ENCODE measurements at places on chromosomes 6 and 20. TPM values are rescaled to one million over a fixed set of nuclear protein-coding genes. Genes with fewer than 3 reads are reported as not detected.

- DNase-seq, result no peak
These were observed 222.6 kb upstream of the QKI start for GRCh38 chr6:163191704-163192537.

DNA sequence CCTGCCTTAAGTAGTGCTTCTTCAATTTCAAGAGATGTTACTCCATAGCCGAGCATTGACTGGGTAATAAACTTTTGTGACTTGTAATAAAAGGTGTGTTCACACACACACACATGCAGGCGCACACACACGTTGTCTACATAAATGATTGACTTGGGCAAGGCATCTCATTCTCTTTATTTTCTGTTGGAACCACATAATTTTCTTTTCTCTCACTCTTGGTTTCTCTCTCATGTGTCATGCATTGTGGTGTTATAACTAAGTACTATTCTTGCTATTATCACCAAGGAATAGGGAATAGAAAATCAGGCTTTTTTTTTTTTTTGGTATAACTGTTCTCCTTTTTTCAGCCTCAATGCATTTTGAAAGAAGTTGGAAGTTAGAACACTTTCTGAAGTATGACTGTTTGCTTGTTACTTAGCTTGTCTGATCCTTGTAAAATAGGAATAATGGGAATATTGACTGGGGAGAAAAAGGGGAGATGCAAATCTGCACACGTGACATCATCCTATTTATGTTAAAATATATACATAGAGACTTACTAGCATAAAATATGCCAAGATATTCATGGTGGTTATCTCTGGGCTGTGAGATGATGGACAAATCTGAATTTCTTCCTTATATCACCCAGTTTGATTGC lies 26.1 kb upstream of the CD83 start:
- DNase-seq, result no peak

GRCh38 chr6:164417537-164418261 lies 891.7 kb downstream of the C6orf118 start:
- no peak for DNase-seq

GRCh38 chr6:157272372-157272771 lies 50.9 kb downstream of the TMEM242 start:
- no peak for DNase-seq

GRCh38 chr6:30894381-30894780 lies 10.1 kb downstream of the DDR1 start:
- no peak for DNase-seq

DNA sequence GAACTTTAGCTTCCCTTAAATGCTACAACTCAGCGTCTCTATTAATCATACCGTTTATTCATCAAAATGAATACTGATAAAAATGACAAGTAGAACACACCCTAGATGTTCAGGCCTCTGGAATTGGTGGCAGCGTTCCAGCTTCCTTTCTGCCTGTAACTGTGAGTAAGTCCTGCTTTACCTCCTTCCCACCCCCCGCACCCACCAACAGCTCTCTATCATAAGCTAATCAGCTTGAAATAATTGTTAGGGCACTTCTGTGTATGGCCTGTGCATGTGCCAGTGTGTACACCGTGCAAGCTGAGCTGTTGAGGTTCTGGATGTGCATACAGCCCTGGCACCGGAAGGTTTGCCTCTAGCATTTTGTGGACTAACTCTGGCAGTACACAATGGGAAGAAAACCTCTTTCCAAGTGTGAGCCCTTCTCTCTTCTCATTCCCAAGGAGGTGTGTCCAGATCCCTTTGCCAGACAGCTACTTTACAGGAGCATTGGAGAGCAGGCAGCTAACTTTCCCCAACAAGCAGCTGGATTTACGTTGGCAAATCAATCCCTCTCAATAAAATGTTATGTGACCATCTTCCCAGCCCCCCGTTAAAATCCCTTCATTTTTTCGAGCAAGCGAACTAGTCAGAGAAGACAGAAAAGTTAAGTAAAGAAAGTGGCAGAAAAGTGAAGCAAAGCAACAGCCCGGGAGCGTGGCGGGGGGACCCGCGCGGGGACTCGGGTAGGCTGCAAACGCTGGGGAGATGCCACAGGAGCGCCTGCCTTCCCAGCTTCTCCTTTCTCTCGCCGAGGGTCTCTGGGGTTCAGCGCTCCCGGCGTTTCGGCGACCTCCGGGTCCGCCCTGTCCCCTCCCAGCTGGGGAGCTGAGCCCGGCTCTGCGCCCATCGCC lies 803 bp upstream of the ADGRG6 start:
- no peak for DNase-seq

- no peak for DNase-seq
These were observed 124.9 kb upstream of the NRN1 start for GRCh38 chr6:6131492-6132109.

- no peak for DNase-seq
These were observed 2.0 kb downstream of the QRSL1 start for GRCh38 chr6:106631346-106631745.

DNA sequence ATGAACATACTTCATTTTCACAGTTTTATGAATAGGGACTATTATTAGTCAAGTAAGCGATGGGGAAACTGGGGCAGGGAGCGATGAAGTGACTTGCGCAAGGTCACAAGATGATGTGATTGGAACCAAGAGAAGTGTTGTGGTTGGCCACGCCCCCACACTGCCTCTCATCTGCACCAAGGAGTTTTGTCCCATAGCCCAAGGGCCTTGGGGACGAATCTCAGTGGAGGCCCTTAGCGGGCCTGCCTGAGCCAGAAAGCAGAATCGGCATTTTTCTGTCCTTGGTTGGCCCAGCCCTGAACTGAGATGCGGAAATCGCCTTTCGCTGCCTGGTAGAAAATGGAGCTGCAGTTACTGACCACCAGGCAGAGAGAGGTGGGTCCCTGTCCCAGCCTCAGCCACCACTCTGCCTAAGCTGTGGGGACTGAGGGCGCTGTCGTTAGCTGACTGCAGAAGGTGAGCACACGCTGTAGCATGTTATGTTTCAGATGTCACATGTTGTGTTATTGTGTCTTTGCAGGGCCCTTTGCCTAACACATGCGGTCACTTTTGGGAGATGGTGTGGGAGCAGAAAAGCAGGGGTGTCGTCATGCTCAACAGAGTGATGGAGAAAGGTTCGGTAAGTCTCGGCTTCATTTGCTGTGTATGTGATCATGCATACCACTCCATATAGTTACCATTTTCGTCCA lies 57.8 kb downstream of the PTPN1 start:
- no peak for DNase-seq

- no peak for DNase-seq
These were observed 115.7 kb downstream of the MBOAT1 start for GRCh38 chr6:20096536-20096935.

- DNase-seq, result no peak
These were observed 198.7 kb downstream of the GMPR start for GRCh38 chr6:16437095-16437494.

DNA sequence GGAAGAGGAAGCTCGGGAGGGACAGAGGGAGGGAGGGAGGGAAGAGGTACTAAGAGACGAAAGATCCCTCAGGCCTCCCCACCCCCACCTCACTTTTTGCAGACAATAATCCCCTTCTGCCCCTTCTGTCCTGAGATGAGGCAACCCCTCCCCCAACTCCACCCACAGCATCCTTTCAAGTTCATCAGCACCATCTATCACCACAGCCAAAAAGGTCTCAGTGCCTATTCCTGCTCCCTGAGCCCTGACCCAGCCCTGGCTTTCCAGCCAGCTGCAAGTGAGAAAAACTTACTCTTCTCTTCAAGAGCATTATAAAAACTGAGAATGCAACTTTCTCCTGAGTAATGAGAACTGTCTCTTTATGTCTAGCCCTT lies 133.2 kb upstream of the LRFN2 start:
- DNase-seq, result no peak

DNA sequence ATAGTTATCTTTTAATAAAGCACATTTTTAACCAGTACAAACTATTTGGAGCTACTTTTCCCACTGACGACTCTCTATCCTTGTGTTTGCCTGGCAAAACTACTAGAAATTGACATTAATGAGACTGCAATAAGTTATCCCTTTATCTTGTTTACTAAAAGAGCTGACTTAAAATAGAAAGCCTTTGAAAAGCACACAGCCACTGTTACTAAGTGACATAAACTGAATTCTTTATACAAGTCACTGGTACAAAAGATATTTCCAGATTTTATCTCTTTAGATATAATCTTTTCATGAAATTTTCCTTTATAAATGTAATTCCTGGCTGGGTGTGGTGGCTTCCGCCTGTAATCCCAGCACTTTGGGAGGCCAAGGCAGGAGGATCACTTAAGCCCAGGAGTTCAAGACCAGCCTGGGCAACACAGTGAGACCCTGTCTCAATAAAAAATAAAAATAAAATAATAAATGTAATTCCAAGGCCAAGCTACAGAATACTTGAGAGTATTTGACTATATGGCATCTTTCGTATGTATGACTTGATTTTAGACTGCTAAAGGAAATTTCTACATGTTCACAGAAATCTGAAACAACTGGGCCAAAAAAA lies 9.5 kb downstream of the MBOAT1 start:
- DNase-seq, result no peak

DNA sequence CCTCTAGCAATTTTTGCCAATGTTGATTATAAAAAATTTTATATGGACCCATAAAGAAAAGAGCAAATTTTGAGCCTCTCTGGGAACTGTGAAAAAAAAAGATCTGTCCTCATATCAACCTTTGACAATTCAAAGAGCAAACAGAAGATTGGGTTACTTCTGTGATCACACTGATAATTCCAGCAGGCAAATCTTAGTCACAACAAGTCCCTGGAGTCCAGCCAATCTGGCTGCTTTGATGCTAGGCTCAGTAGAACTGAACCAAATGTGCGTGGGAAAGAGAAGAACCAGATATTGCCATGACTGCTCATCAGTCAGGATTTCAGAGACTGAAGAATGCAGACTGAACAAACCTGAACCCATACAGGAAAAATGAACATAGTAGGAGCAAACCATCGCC lies 438.4 kb upstream of the FLRT3 start:
- DNase-seq, result no peak

- DNase-seq, result no peak
These were observed 44.0 kb upstream of the CAP2 start for GRCh38 chr6:17349427-17349826.

DNA sequence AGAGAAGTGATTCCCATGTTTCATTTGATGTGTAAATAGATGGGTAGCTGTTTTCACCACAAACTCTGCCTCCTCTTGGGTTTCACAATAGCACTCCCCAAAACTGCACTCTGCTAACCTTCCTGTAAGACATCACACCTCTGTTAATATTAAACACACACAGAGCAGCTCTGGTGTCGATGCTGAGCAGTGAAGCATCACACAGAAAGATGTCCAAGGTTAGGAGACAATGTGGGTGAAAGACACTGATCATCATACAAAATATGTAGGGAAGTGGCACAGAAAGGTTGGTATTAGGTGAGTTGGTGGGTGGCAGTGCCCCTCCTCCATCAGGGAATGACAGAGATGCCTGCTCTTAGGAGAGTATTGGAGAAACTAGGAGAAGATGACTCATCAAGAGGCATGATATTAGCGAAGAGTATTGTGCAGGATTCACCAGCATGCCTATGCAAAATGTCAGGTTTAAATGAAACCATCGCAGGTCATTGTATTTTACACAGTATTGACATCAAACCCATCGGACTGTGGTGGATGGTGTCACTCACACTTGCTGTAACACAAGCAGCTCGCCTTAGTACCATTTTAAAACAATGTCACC lies 199.7 kb downstream of the TBXT start:
- no peak for DNase-seq

GRCh38 chr6:140059947-140060346 lies 685.5 kb upstream of the CITED2 start:
- DNase-seq, result no peak

DNA sequence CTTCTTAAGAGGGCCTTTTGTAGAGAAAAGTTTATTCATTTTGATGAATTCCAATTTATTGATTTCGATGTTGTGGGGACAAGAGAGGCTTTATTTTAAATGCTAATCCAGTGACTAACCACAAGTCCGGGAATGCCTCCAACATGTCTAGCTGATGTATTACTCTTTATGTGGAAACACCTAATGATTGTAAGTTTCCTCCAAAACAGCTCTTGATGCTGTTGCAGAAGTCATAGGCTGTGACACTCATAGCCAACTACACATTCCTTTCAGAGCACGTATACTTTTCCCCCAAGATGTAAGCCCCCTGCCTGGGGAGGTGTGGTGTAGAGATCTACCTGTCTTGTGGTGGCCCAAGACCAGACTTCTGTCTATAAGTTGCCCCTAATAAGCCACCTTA lies 61.3 kb upstream of the RNF24 start:
- no peak for DNase-seq

The PHACTR1 gene
- 0.41 TPM for total RNA-seq

The NNAT gene
- not detected for total RNA-seq

The PGC gene
- total RNA-seq, result 8.9 TPM

The CLPSL1 gene
- not detected for total RNA-seq

The SLC17A4 gene
- 0.37 TPM for total RNA-seq

The HAO1 gene
- total RNA-seq, result not detected

The FLRT3 gene
- 107 TPM for total RNA-seq

The COL12A1 gene
- 61.8 TPM for total RNA-seq

The NKX2-2 gene
- total RNA-seq, result not detected

The TBX18 gene
- not detected for total RNA-seq

The KHDC1L gene
- not detected for total RNA-seq

All from Caco-2 (cell line).